ENCODE measurements at places on chromosomes 12 and 14. TPM values are rescaled to one million over a fixed set of nuclear protein-coding genes. Genes with fewer than 3 reads are reported as not detected.

The HOXC9 gene
- not detected for total RNA-seq

The ANHX gene
- total RNA-seq: not detected

The LTB4R2 gene
- 10.5 TPM for total RNA-seq

The TRPV4 gene
- total RNA-seq: 0.51 TPM

The OR11H7 gene
- total RNA-seq: not detected

The SOX5 gene
- total RNA-seq: under 0.01 TPM

The CD27 gene
- total RNA-seq: not detected

The RFX4 gene
- not detected for total RNA-seq

The CCDC91 gene
- 26.3 TPM for total RNA-seq

The PLEK2 gene
- 111 TPM for total RNA-seq

The TAS2R9 gene
- total RNA-seq: not detected

The NR4A1 gene
- 0.79 TPM for total RNA-seq

The PARPBP gene
- total RNA-seq: 0.90 TPM

The PDE3A gene
- total RNA-seq: under 0.01 TPM

The NGB gene
- not detected for total RNA-seq

The PROX2 gene
- not detected for total RNA-seq

The DTX1 gene
- total RNA-seq: not detected

The SIX6 gene
- not detected for total RNA-seq

The MSI1 gene
- not detected for total RNA-seq

The CLECL1 gene
- not detected for total RNA-seq

The SLC16A7 gene
- total RNA-seq: 10.0 TPM

The NTS gene
- total RNA-seq: not detected

The KLHL33 gene
- not detected for total RNA-seq

The PTPRQ gene
- total RNA-seq: not detected

The CEBPE gene
- total RNA-seq: not detected

The SLC38A1 gene
- 263 TPM for total RNA-seq

The KRT78 gene
- 5.3 TPM for total RNA-seq

The ITGA7 gene
- 0.79 TPM for total RNA-seq

The P2RX7 gene
- total RNA-seq: 0.77 TPM

The ALG10 gene
- 6.0 TPM for total RNA-seq

Data from bronchial epithelial cell (primary cell).